ENCODE measurements at places on chromosomes 5 and 9.

DNA sequence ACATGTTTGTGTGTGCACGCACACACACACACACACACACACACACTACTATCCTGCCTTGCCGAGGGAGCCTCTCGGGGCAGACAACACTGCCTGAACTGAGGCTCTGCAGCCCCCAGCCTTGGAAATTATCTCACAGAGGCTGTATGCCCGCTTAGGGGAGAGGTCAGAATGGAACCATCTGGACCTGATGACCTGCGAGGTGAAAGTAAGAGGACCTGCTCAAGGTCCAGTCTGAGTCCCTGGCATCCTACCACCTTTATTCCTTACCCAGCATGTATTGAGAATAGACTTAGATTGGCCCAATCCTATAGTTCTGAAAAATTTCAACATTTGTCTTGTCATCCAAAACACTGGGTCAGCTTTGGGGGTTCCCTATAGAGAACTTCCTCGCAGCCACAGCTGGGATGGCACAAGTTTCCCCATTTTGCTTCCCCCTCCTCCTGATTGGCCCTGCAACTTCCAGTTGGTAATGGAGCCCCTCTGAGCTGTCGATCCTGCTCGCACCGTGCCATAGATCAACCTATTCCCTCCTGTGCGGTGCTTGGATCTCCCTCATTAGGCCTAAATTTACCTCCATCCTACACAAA is 10.2 kb downstream of the MVB12B start:
- no peak overlapping the region for H3K27ac ChIP-seq
- peaks cover 3% of the 10 kb centered on the region for H3K36me3 ChIP-seq
- no peaks in the 10 kb centered on the region for H3K27me3 ChIP-seq
- H3K4me1 ChIP-seq, result peaks cover 31% of the 10 kb centered on the region
- no peak for DNase-seq
- no peak overlapping the region for H3K4me3 ChIP-seq

DNA sequence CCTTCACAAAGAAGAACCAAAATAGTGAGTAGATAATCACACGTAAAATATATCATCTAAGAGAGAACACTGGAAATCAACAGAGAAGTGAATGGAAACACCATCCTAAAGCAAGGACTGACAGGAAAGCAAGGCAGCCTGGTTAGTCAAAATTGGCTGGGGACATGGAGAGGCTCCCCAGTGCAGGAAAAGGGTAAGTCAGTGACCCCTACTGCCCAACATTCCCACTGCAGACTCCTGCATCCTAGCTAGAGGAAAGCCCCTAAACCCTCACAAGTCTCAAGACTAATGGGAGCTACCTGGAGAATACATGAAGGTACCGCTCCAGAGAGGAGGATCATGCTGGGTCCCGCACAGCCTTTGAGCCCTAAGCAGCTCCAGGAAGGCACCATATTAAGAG is 60.1 kb downstream of the ZDHHC21 start:
- DNase-seq, result no peak
- H3K27ac ChIP-seq, result no peak overlapping the region
- H3K27me3 ChIP-seq, result no peaks in the 10 kb centered on the region
- H3K36me3 ChIP-seq, result no peaks in the 10 kb centered on the region
- H3K4me3 ChIP-seq, result no peak overlapping the region

GRCh38 chr5:65263321-65263720 is 218.4 kb downstream of the ADAMTS6 start:
- H3K4me1 ChIP-seq, result no peaks in the 10 kb centered on the region
- no peak overlapping the region for H3K4me3 ChIP-seq
- no peak for DNase-seq
- no peaks in the 10 kb centered on the region for H3K27me3 ChIP-seq

DNA sequence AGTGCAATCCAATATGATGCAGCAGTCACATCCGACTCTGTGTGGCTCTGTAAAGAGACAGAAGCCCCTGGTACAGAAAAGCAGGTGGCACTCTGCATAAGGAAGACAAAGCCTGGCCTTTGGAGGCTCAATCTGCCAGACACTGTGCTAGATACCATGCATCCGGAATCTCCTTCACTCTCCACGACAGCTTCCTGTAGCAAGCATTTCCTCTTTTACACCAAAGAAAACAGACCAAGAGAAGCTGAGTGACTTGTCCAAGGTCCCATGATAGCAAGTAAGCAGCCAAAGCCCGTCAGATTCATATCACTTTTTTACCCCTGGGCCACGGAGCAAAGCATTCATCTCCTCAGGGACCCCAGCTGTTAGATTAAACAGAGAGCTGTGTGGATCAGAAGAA is 64.2 kb upstream of the SMIM23 start:
- peak overlapping the region; percentile 61 for H3K27ac ChIP-seq
- H3K27me3 ChIP-seq, result no peaks in the 10 kb centered on the region
- H3K4me1 ChIP-seq, result peaks cover 7% of the 10 kb centered on the region
- no peak overlapping the region for H3K4me3 ChIP-seq

- no peak overlapping the region for H3K27ac ChIP-seq
- H3K4me1 ChIP-seq, result peaks cover 12% of the 10 kb centered on the region
- H3K27me3 ChIP-seq, result no peaks in the 10 kb centered on the region
- no peaks in the 10 kb centered on the region for H3K36me3 ChIP-seq
- no peak for DNase-seq
Measured at GRCh38 chr5:88734983-88735382, 148.0 kb downstream of the MEF2C start.

- H3K36me3 ChIP-seq, result peaks cover 53% of the 10 kb centered on the region
- no peak overlapping the region for H3K4me3 ChIP-seq
- DNase-seq, result no peak
- no peaks in the 10 kb centered on the region for H3K4me1 ChIP-seq
Measured at GRCh38 chr9:93035821-93036351, 22.6 kb upstream of the SUSD3 start.

DNA sequence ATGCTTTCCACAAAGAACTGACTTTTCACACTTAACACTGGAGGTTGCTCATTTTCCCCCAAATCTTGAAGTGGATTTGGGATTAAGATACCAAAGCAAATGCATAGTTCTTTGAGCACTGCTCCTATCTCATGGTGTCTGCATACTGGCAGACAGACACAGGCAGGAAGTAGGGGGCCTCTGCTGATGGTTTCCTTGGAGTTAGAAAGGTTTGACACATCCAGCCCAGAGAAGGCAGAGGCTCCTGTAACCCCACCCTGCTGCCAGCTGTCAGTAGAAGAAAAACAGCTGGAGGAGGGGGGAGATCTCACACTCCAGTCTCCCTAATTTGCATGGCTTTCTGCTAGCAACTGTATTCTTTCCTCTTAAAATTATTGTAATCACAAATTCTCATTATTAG is 44.1 kb downstream of the APTX start:
- no peaks in the 10 kb centered on the region for H3K4me1 ChIP-seq
- H3K27me3 ChIP-seq, result peaks cover 10% of the 10 kb centered on the region
- H3K4me3 ChIP-seq, result no peak overlapping the region
- H3K36me3 ChIP-seq, result no peaks in the 10 kb centered on the region
- DNase-seq, result no peak

DNA sequence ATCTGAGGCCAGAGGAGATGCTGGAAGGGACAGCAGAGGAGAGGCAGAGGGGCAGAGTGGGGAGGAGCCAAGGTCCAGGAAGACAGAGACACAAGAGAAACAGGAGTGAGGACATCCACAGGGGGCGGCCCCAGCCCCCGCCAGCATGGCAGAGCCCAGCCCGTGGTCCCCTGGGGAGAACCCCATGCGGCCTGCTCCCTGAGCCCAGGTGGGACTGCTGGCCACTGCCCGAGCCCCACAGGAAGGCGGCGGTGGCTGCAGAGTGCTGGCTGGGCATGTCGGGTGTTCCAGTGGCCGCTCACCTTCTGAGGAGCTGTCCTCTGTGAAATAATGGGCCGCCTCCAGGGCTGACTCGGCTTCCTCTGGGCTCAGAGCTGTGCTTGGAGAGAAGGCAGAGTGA is 8.9 kb upstream of the MRNIP start:
- H3K27me3 ChIP-seq, result no peaks in the 10 kb centered on the region
- no peak for DNase-seq
- peaks cover 62% of the 10 kb centered on the region for H3K36me3 ChIP-seq
- H3K27ac ChIP-seq, result no peak overlapping the region
- H3K4me1 ChIP-seq, result no peaks in the 10 kb centered on the region
- no peak overlapping the region for H3K4me3 ChIP-seq

DNA sequence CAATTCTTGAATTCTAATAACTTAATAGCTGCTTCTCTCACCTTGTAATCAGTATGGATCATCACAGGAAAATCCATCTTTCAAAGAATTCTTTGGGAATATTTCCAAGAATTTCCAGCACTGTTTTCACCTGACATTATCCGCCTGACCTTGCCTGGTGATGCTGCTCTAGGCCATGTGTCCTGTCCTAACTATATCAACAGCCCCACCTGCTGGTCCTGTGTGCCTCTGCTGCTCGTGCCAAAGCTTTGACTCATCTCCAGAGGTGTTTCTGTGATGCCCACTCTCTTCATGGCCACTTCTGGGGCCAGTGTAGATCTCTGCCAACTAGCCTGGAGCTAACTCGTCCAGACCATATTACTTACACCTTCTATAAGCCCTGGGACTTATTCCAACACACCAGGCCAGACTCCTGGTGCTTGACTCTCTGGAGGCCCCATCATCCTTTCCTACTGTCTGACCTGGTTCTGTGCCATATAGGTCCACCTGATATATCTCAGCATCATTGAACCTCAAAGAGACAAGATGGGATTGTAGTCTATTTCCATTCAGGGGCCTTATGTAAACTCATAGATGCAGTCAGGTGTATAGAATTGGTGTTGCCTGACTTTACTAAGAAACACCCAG is 67.5 kb upstream of the CKMT2 start:
- H3K27ac ChIP-seq, result no peak overlapping the region
- peak; percentile 18 for DNase-seq
- no peaks in the 10 kb centered on the region for H3K4me1 ChIP-seq
- H3K27me3 ChIP-seq, result no peaks in the 10 kb centered on the region
- H3K4me3 ChIP-seq, result no peak overlapping the region

DNA sequence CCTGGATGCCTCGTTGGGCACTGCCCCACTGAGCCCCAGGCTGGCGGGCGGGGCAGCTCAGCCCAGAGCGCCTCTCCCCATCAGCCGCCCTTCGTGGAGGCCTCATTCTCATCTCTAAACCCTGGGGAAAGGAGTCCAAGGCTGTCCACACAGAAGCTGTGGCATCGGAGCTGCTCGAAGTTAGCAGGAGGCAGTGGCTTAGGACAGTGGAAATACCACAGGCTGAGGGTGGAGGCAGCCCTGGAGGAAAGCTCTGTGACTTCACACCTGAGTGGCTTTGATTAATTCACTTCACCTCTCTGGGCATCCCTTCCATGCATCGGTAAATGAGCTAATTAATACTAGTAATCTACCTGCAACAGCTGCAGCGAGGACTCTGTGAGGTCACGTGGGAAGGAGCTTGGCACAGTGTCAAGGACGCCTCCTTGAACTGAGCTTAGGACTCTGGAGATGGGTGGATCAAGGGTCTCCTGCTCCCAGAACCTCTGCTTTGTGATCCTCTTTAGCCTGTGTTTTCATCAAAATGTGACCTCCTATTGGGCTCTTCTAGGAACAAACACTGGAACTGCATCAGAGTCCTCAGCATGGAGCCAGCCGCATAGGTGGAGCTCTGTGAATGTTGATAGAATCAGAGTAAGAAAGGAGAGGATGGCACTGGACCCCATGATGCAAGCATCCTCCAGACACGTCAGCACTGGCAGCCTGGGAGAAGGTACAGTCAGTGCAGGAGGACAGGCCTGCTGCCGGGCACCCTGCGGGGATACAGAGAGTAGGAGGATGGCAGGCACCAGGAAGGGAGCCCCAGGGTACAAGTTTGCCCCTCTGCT is 842 bp upstream of the ANGPTL2 start:
- H3K4me1 ChIP-seq, result peaks cover 12% of the 10 kb centered on the region
- no peaks in the 10 kb centered on the region for H3K36me3 ChIP-seq
- H3K4me3 ChIP-seq, result no peak overlapping the region
- H3K27me3 ChIP-seq, result peaks cover 48% of the 10 kb centered on the region
- H3K27ac ChIP-seq, result no peak overlapping the region

DNA sequence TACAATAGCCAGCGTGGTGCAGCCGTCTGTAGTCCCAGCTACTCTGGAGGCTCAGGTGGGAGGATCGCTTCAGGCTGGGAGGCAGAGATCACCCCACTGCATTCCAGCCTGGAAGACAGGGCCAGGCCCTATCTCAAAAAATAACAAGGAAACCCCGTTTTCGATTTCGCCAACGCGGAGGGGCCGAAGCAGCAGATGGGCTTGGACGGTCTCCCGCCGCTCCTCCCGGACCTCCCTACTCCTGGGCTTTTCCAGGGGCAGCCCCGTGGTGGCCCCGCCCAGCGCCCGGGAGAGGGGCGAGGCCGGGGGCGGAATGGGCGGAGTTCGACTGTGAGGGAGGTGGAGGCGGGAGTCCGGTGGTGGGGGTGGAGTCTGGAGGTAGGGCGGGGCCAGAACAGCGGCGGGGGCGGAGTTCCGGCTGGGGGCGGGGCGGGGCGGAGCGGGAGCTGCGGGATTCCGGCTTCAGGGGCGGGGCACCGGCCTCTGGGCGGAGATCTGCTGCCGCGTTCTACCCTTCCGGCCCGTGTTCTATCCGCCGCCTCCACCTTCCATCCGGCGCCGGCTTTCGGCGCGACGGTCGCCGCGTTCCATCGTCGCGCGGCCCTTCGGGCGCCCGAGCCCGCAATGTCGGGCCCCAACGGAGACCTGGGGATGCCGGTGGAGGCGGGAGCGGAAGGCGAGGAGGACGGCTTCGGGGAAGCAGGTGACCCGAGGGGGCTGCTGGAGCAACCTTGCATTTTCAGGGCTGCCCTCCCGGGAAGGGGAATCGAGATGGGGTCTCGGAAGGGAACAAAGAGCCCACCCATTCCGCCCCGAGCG is at the start of gene BBLN:
TSS of gene BBLN (plus strand) at position 482 of the 819 bp plus-strand sequence. CDS start at position 625, 143 bp downstream.
- peak within 1 kb of the TSS; percentile 70 for H3K4me3 ChIP-seq
- H3K27ac ChIP-seq, result peak within 1 kb of the TSS; percentile 85
- peaks cover 29% of the 10 kb centered on the region for H3K36me3 ChIP-seq
- H3K4me1 ChIP-seq, result peaks cover 17% of the 10 kb centered on the region

DNA sequence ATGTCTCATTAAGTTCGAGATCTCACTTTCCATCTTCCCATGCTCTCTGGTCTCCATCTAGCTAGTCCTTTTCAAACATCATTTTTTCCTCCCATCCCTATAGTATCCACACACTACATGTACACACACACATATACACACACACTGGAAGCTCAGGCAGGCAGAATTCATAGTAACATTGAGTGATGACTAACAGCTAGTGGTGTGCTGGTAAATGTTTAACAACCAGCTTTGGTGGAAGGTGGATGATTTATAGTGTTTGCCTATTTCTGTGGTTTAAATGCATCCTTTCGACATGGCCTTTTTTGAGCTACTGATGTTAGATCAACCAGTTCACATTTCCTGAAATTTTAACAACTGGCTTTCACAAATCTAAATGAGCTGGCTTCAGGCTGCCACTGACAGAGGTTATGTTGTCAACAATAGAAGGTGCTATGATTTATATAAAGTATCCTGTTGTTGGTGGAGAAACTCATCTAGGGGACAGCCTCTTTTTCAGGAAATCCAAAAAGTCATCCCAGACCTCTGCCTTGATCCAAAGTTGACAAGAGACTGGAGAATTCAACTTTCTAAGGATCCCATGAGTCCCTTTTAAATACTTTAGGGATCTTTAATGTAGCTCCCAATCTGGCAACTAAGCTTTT is 117.8 kb downstream of the CCDC192 start:
- no peaks in the 10 kb centered on the region for H3K36me3 ChIP-seq
- DNase-seq, result no peak
- no peaks in the 10 kb centered on the region for H3K4me1 ChIP-seq

GRCh38 chr5:856531-857425 is 6.0 kb upstream of the ZDHHC11 start:
- no peaks in the 10 kb centered on the region for H3K27me3 ChIP-seq
- no peak overlapping the region for H3K27ac ChIP-seq
- no peak overlapping the region for H3K4me3 ChIP-seq
